ENCODE measurements at places on chromosomes 1 and 21.

- DNase-seq, result no peak
Observed at GRCh38 chr1:89911191-89911991, 83.5 kb upstream of the ZNF326 start.

GRCh38 chr1:160862203-160863060 is at the start of gene CD244:
TSS of gene CD244 (minus strand) at chr1:160862887. CDS start at chr1:160862677, 210 bp downstream.
- peak; percentile 36 for DNase-seq

DNA sequence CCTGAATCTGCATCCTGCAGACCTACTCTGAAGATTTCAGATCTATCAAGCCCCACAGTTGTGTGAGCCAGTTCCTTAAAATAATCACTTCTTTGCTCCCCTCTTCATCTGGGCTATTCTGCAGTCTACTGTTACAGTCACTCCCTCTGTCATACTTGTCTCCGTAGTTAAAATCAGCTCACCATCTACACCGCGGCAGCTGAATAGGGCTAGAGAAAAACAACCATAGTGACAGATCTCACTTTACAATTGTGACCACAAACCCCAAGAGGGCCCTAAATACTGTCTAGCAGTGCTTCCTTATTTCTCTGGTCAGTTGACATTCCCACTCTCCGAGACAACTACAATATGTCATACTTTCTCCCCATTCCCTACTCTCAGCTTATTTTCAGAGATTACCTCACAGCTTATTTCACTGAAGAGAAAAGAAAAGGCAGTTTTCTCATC is 12.9 kb downstream of the DESI2 start:
- no peak for DNase-seq

- DNase-seq, result no peak
Observed at GRCh38 chr1:8629241-8630091, 188.0 kb downstream of the RERE start.

GRCh38 chr1:192080684-192081083 is 77.6 kb upstream of the RGS18 start:
- DNase-seq, result no peak

DNA sequence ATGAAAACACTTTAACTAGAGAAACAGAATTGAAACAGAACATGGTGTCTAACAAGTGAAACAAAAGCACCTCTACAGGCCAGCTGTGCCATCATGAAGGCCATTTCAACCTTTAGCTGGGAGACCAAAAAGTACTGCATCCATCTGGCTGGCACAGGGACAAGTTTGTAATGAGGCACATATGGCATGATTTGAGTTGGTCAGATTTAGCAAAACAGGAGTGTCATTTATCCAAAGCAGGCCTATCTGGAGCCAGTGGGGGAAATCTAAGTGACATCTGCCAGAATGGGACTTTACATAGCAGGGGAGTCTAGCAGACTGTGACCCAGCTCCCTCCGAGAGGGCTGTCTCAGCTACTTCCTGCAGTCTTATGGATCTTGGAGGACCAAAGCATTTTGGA is 51.9 kb downstream of the DNTTIP2 start:
- DNase-seq, result no peak

- DNase-seq, result no peak
Observed at GRCh38 chr21:46606427-46606813, 1.5 kb upstream of the S100B start.

DNA sequence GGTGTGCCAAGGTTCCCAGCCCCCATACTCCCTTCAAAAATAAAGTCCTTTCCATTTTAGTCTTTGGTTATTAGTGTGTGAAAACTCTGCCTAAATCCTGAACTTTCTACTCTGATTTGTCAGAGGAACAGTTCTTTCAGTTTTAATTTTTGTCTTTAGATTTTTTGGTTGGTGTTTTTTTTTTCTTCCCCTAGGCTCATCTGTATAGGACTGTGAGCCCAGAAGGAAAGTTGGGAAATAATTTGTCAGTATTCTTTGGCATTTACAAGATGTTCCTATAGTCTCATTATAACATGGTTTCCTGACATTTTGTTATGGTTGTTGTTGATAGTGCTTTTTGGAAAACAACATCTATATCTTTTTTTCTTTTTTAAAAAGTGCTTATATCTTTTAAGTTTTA is 38.0 kb downstream of the LAMC1 start:
- no peak for DNase-seq

DNA sequence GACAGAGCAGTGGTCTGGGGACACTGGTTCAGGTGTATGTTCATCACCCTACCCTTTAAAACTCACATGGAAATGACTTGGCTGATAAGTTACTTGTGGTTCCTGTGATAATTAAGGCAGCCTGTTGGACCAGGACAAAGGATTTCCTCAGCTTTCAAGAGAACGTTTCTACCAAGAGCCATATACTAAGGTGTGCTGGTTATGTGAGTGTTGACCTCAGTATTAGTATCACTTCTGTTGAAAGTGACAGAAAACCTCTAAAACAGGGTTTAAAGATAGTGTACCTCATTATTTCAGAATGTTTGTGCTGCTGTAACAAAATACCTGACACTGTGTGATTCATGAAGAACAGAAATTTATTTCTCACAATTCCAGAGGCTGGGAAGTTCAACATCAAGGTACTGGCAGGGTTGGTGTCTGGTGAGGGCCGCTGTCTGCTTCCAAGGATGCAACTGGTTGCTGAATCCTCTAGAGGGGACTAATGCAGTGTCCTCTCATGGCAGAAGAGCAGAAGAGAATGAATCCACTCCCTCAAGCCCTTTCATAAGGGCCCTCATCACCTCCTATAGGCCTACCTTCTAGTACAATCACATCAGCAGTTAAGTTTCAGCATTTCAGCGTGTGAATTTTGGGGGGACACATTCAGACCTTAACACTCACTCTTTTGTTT is 54.9 kb downstream of the UCK2 start:
- no peak for DNase-seq

DNA sequence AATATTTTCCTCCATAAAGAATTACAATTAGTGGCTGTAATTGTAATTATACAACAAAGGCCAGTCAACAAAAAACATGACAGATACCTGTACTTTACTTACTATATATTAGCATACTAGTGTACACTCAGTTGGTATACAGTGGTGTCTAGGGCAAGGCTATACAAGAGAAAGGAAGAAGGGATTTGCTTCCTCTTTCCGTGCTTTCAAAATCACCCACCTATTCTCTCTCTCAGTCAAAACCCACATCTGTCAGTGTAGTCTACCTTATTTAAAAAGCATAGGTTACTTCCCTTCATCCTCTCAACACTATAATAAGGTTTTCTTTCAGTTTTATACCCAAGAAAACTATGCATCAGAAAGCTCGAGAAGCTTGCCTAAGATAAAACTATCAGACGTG is 355.8 kb upstream of the NR5A2 start:
- DNase-seq, result no peak

GRCh38 chr1:2126331-2127186 is 68.0 kb downstream of the FAAP20 start:
- no peak for DNase-seq

GRCh38 chr1:31753707-31754349 is 10.3 kb downstream of the ADGRB2 start:
- DNase-seq, result no peak

- no peak for DNase-seq
Observed at GRCh38 chr1:245606157-245606725, 451.5 kb downstream of the KIF26B start.

- DNase-seq, result no peak
Observed at GRCh38 chr1:167077128-167077867, 12.9 kb downstream of the GPA33 start.

- DNase-seq, result no peak
Observed at GRCh38 chr1:151705753-151706463, 10.7 kb downstream of the CELF3 start.

GRCh38 chr1:151655371-151655770 is 43.5 kb downstream of the SNX27 start:
- DNase-seq, result no peak

GRCh38 chr1:198651650-198652400 is 13.0 kb downstream of the PTPRC start:
- no peak for DNase-seq

GRCh38 chr1:118933051-118933781 is 54.9 kb downstream of the TBX15 start:
- DNase-seq, result no peak

Measured in activated gamma-delta T cell (primary cell).